Panc1 (cell line): ENCODE measurements at places on chromosomes 1 and 21. TPM values are rescaled to one million over a fixed set of nuclear protein-coding genes. Genes with fewer than 3 reads are reported as not detected.

DNA sequence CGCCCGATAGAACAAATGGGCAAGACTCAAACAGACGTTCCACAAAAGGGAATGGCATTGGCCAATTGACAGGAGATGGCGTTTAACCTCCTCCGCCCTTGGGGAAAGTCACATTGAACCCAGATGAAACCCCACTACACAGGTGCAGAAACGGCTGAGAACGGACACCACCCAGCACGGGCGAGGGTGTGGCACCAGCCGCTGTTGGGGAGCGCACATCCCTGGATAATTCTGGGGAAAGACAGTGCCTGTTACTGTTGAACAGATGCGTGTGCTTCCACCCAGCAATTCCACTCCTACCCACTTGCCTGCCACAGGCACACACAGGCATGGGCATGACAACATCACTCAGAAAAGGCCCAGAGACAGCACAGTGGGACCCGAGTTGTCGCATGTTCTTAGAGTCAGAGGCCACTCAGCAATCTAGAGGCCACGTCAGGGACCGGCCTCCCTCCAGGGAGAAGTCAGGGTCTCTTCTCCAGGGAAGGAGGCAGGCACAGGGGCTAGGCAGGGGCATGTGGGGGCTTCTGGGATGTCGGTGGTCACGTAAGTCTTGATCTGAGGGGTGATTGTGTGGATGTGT, 15.2 kb downstream of the PRXL2B start:
- no peak for DNase-seq

- DNase-seq = no peak
Measured at GRCh38 chr1:66271904-66272254, 262.1 kb upstream of the SGIP1 start.

- no peak for DNase-seq
Measured at GRCh38 chr1:21630571-21631343, 38.4 kb downstream of the RAP1GAP start.

- no peak for DNase-seq
Measured at GRCh38 chr1:60898987-60899386, 183.4 kb upstream of the NFIA start.

- DNase-seq = no peak
Measured at GRCh38 chr21:46285206-46285661, at the start of gene MCM3AP. Gene MCM3AP (minus strand): TSS chr21:46285611. CDS start chr21:46285286, 325 bp downstream.

DNA sequence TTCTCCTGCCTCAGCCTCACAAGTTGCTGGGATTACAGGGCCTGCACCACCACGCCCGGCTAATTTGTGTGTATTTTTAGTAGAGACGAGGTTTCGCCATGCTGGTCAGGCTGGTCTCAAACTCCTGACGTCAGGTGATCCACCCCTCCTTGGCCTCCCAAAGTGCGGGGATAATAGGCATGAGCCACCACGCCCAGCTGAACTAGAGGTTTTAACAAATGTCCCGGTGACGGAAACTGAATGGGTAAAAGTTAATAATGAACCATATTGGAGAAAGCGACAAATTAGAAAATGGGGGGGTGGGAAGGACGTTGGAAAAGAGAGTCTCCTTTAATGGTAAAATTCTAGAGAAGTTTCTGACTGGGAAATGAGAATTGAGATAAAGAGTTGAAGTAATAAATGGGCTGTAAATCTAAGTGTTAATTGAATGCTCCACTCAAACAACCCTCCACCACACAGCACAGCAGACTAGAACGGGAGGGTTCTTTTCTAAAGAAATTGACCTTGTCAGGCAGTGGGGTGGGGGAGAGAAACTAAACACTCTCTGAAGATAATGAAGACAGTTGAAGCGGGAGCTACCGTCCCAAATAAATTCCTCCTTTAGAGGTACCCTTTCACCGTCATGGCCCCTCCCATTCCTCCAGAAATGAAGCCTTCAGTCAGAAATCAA, 46.9 kb upstream of the PUM1 start:
- DNase-seq = no peak

DNA sequence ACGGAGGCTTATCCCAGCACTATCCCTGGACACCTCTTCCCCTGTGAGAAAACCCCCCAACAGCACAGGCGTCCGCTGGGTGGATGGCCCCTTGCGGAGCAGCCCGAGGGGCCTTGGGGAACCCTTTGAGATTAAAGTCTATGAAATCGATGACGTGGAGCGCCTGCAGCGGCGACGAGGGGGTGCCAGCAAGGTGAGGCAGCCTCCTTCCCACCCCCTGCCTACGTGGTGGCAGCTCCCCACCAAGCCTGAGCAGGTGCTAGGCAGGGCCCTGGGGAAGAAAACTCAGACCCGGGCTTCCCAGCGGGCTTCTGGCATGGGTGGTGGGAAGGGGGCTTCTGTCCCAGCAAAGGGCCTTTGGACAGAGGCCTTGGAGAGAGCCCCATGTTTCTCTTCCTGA, 543.3 kb downstream of the KIF26B start:
- no peak for DNase-seq

- no peak for DNase-seq
Measured at GRCh38 chr1:56345831-56346230, 233.5 kb downstream of the PLPP3 start.

DNA sequence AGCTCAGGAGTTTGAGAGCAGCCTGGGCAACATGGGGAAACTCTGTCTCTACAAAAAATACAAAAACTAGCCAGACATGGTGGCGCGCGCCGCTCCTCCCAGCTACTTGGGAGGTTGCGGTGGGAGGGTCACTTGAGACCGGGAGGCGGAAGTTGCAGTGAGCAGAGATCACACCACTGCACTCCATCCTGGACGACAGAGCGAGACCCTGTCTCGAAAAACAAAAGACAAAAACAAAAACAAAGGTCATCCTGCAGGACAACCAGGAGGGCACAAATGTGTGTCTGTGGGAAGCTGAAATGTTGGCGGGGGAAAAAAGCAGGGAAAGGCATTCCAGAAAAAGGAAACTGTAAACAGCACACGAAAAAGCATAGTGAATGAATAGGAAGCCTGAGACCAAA, 104.1 kb upstream of the HNRNPU start:
- no peak for DNase-seq

DNA sequence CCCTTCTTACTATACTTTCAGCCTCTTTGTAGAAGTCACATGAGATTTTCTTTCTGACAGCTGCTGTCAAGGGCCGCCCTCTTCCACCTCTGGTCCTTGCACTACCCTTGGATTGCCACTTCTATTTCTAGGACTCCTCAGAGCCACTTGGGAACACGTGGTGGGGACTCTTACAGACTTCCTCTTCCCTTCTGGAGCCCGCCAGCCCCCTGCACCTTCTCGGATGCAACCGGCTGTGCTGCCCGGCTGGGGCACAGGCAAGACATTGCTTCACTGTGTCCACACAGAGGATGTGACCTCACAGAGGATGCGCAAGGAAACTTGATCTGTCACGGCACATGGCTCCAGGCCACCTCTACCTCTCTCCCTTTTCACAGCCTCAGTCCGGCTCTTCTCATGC, 2.4 kb upstream of the IKBKE start:
- no peak for DNase-seq

- DNase-seq = no peak
Measured at GRCh38 chr1:24906760-24907490, 23.2 kb downstream of the RUNX3 start.

DNA sequence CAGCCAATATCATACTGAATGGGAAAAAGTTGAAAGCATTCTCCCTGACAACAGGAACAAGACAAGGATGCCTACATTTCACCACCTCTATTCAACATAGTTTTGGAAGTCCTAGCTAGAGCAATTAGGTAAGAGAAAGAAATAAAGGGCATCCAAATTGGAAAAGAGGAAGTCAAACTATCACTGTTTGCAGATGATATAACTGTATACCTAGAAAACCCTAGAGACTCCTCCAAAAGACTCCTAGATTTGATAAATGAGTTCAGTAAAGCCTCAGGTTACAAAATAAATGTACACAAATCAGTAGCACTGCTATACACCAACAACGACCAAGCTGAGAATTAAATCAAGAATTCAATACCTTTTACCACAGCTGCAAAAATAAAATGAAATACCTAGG, 171.3 kb upstream of the HP1BP3 start:
- no peak for DNase-seq

DNA sequence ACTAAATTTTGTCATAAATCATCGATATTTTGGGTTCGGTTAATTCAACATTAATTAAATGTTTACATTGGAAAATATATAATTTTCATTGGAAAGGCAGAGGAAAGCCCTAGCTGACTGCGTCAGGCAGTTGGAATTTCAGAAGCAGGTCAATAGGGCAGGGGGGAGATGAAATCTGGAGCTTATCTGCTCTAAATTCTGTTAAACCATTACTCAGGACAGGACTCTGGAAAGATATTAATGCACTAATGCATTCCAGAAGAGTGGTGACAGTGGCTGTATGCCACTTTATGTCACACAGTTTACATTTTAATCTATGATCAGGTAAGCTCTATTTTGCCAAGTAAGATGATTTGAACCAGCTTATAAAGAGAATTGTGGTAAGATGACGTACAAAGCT, 153.0 kb upstream of the B3GALT2 start:
- DNase-seq = no peak

- DNase-seq = no peak
Measured at GRCh38 chr1:161872506-161872905, 106.4 kb downstream of the ATF6 start.

DNA sequence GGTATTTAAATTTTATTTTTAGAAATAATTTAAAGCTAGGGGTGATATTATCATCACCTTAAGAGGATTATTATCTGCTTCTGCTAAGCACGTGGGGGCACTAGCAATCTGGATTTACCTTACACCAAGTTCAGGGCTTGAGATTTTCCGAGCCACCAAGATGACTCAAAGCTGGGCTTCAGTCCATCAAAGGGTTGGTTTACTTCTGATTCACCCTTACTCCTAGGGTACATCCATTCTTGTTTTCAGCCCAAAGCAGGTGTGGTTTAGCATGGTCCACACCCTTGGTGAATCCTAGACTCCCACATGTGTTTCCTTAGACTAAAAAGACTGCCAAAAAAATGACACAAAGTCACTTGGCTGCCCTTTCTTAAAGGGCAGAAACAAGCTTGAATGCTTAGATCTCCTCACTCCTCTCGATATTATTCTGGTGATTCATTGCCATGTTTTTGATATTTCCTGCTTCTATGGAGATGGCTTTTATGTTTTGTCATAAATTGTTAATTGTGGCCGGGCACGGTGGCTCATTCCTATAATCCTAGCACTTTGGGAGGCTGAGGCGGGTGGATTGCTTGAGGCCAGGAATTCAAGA, 9.8 kb upstream of the PRSS38 start:
- peak; percentile 79 for DNase-seq

GRCh38 chr1:168435439-168435838, 108.4 kb downstream of the XCL2 start:
- no peak for DNase-seq

- DNase-seq = no peak
Measured at GRCh38 chr1:93442008-93442666, 5.8 kb upstream of the FNBP1L start.

DNA sequence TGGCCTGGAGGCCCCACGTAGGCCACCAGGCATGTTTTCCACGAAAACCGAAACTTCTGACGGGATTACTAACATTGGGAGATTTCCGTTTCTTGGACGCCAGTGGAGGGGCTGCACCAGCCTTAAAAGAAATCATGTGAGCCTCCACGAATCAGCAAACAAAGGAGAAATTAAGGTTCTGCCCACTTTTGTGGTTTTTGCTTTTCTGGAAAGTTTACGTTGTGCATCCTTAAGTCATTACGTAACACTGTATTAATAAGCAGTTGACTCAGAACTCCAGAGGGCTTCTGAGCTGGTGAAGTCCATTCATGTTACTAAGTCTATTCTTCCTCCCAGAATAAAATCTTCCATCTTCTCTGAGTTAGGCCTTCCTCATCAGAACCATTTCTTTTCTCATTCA, 168.5 kb downstream of the PSMG1 start:
- DNase-seq = no peak

- no peak for DNase-seq
Measured at GRCh38 chr1:168386949-168387586, 106.4 kb downstream of the TBX19 start.

GRCh38 chr1:16013220-16013907, 4.5 kb downstream of the HSPB7 start:
- no peak for DNase-seq

GRCh38 chr1:109479901-109480300, 3.8 kb upstream of the ATXN7L2 start:
- DNase-seq = no peak

GRCh38 chr1:151287767-151288500, 5.8 kb downstream of the ZNF687 start:
- no peak for DNase-seq

- peak; percentile 94 for DNase-seq
Measured at GRCh38 chr1:145782272-145783099, 41.4 kb downstream of the RNF115 start.

DNA sequence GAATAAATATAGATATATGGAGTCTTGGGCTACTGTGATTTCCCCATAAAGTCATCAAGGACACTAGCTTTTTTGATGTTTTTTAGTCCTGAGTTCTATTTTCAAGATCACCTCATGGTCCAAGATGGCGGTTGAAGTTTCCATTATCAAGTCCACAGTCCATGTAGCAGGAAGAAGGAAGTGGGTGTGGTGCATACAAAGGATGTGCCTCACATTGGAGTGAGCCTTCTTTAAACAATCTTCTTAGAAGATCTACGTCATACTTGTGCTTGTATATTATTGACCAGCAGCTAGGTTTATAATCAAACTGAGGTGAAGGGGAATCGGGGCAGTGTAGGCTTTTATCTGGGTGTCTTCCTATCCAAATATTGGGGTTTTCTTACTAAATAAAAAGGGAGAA, 93.4 kb downstream of the FGGY start:
- no peak for DNase-seq

GRCh38 chr1:235739124-235739523, 89.5 kb upstream of the GNG4 start:
- peak; percentile 33 for DNase-seq

DNA sequence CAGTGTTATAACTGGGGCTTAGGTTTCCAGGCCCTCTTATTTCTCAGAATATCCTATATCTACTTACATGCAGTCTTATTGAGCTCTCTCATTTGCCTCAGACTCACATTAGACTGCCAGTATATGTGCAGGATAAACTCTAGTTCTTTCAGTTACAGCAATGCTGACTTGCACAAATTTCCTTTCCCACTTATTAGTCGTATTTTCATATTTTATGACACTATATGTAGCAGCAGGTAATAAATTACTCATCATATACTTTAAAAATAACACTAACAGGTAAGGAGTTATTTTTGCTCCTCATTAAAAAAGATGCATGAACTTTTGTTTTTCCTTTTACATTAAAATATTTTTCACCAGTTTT, 65.7 kb downstream of the GADD45A start:
- DNase-seq = no peak

Gene APCS
- 0.33 TPM for total RNA-seq

Gene LDLRAD1
- not detected for total RNA-seq

Gene ASTN1
- 0.05 TPM for total RNA-seq

Gene RGL1
- 0.92 TPM for total RNA-seq

Gene FCRL5
- total RNA-seq = not detected

Gene AIRE
- total RNA-seq = not detected

Gene ETV3
- 22.2 TPM for total RNA-seq

Gene GUCA2A
- total RNA-seq = not detected

Gene PAQR7
- total RNA-seq = 30.9 TPM

Gene RIMKLA
- 13.6 TPM for total RNA-seq

Gene IFI44L
- total RNA-seq = 0.10 TPM

Gene CFAP126
- total RNA-seq = not detected

Gene USH2A
- total RNA-seq = not detected

Gene PTAFR
- 0.13 TPM for total RNA-seq
